Activated effector memory CD4-positive, alpha-beta T cell treated with Interleukin-2 at 50 U/mL for 16 hours (primary cell): ENCODE measurements at places on chromosomes 3 and 15.

- DNase-seq = no peak
Observed at GRCh38 chr15:78159395-78159794, 10.2 kb downstream of the IDH3A start.

GRCh38 chr3:50221411-50222168, 14.4 kb upstream of the GNAI2 start:
- DNase-seq = no peak

GRCh38 chr15:74657846-74658245, 38.0 kb downstream of the EDC3 start:
- no peak for DNase-seq

GRCh38 chr3:17955411-17955810, 213.0 kb upstream of the TBC1D5 start:
- no peak for DNase-seq
